Activated B cell treated with CpG ODN at 0.5 μM for 24 hours (primary cell): ENCODE measurements at places on chromosomes 3 and 15.

- no peak for DNase-seq
- no peak overlapping the region for H3K4me3 ChIP-seq
- no peaks in the 10 kb centered on the region for H3K4me1 ChIP-seq
- peaks cover 4% of the 10 kb centered on the region for H3K27me3 ChIP-seq
Measured at GRCh38 chr3:55824406-55824805, 337.3 kb upstream of the WNT5A start.

GRCh38 chr3:159818997-159819500 is 169.6 kb upstream of the IL12A start:
- H3K27ac ChIP-seq, result no peak overlapping the region
- DNase-seq, result no peak
- peaks cover 3% of the 10 kb centered on the region for H3K27me3 ChIP-seq

GRCh38 chr15:42066764-42067415 is 27.5 kb downstream of the PLA2G4D start:
- no peaks in the 10 kb centered on the region for H3K4me1 ChIP-seq
- peaks cover 23% of the 10 kb centered on the region for H3K27me3 ChIP-seq
- no peak overlapping the region for H3K4me3 ChIP-seq
- H3K27ac ChIP-seq, result no peak overlapping the region
- H3K36me3 ChIP-seq, result no peaks in the 10 kb centered on the region

DNA sequence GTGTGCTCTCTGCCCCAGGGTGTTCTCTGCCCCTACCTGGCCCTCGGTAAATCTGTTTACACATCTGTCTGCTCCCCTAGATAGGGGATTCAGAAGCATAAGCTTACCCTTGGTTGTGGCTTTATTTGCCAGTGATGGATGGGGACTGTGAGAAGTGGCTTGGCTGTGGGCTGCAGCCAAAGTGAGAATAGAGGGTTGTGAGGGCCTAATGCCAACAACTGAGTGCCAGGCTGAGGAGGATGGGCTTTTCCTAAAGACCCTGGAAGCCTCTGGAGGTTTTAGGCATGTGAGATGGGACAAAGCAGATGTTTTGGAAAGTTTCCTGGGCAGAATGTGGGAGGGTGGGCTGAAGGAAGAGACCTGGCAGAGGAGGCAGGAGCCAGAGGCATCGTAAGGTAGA is 15.4 kb upstream of the APEH start:
- H3K27ac ChIP-seq, result no peak overlapping the region
- no peaks in the 10 kb centered on the region for H3K36me3 ChIP-seq
- no peak for DNase-seq
- H3K27me3 ChIP-seq, result no peaks in the 10 kb centered on the region

- H3K4me1 ChIP-seq, result no peaks in the 10 kb centered on the region
- no peak overlapping the region for H3K27ac ChIP-seq
- H3K27me3 ChIP-seq, result peaks cover 4% of the 10 kb centered on the region
Measured at GRCh38 chr3:190016966-190017365, 103.7 kb downstream of the P3H2 start.

DNA sequence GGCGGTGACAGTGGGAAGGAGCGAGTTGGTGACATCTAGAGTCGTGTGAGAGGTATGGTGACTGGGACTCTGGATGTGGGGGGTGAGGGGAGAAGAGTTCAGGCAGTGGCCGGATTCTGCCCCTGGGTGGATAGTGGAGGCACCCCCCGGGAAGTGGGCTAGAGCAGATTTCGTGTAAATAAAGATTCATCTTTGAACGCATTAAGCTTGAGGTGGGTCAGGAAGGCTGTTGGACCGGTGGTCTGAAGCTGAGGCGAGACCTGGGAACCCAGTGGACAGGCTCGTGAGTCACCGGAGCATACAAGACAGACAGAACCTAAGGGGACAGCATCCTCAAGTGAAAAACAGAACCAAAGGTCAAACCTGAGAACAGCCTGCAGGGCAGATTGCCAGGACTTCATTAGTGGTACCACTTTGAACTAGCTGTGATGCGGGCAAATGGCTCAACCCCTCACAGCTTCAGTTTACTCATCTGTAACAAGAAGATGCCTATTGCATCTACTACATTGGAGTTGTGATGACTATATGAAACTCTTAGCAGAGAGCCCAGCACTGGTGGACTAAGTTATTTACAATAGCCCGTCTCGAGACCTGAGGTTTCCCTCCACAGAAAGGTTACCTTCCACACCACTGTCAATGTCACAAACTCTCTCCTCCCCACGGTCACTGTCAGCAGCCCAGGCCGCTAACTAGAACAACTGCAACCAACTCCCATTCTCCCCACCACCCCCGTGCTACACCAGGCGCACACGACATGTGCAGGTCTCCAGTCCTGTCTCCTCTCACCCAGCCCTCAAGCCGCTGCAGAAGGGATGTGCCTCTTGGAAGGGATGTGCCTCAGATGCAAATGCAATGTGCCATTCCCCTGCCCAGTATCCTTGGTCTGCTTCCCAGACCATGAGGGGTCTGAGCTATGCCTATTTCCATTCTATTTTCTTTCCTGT is 901 bp upstream of the CLN6 start:
- peaks cover 41% of the 10 kb centered on the region for H3K4me1 ChIP-seq
- H3K4me3 ChIP-seq, result peak overlapping the region; percentile 92
- DNase-seq, result no peak
- peaks cover 3% of the 10 kb centered on the region for H3K36me3 ChIP-seq
- peak overlapping the region; percentile 89 for H3K27ac ChIP-seq

DNA sequence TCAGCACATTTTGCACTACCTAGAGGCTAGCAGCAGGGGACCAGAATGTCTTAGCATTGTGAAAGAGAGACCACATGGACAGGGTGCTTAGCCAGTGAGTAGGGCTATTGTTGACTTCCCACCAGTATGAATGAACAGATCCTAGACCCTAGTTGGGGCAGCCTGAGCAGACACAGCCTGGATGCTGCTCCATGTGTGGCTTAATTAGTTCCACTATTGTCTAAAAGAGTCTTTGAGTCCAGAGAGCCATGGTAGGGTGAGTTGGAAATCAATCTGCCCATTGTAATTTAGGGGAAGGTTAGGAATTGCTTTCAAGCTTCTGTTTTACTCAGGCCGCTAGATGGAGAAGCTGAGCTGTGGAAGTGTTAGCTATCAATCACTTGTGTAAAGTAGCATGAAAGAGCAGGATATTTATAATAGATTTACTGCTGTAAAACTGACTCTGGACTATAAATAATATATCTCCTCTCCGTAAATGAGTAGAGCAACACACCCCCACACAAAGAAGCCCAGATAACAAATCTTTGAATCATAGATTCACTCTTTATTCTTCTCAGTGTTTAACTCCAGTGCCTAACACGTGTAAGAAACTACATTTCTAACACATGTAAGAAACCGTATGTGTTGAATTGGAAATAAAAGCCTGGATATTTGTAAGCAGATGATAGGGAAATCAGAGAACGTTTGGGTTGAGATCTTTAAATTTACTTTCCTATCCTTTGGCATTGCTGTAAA is 4.1 kb upstream of the GCSAM start:
- H3K36me3 ChIP-seq, result peaks cover 2% of the 10 kb centered on the region
- H3K4me3 ChIP-seq, result peak overlapping the region; percentile 42
- DNase-seq, result no peak

DNA sequence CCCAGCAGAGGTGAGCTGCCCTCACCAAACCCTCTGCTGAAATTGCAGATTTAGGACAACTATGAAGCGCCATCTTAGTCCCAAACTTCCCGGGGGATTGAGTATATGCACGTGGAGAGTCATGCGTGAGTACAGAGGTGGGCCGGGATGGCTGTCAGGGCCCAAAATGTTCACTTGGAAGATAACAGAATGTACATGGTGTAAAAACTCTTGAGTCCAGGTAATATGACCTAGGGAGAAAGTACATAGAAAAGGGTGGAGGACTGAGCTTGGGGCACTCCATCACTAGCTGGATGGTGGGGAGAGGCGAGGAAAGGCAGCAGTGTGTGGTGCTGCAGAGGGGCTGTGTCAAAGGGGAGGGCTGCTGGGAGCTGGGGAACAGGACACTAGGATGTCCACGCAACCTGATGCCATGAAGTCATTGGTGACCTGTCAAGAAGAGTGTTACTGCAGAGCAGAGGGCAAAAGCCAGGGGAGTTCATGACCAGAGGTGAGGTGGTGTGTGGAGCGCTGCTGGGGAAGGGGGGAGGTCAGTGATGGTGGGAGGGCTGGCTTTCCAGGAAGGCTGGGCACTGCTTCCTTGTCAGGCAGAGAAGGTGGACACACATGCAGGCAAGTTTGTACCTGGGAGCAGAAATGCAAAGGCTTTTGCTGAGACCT is 236.2 kb upstream of the LYSMD4 start:
- H3K4me1 ChIP-seq, result no peaks in the 10 kb centered on the region
- no peak for DNase-seq
- H3K36me3 ChIP-seq, result no peaks in the 10 kb centered on the region
- no peak overlapping the region for H3K27ac ChIP-seq
- no peak overlapping the region for H3K4me3 ChIP-seq

DNA sequence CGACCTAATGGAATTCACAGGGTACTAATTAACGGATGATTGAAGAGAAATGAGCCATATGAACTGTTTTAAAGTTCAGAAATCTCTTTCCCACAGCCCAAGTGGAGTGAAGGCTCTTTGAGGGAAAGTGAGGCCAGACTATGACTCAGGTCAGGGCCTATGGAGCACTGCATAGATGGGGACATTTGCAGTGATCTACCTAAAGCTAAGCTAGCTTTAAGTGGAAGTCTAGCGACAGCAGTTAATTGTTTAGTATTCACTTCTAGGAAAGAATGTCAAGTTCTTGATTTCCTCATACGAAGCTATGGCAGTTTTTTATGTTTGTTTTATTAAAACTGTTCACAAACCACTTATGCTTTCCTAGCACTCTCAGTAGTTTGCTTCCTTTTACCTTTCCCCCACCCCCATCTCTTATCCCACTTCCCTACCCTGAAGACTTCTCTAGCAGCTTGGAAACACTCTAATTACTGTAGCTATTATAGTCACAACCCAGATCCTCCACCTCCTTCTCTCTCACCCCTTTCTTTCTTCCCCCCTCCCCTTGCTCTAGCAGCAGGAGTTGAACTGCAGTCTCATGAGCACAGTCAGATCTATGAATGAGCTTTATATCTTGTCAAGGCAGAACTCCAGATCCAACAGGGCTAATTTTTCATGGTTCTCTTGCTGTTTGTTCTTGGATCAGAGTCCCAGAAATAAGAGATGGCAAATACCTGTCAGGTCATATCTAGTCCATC is 6.2 kb downstream of the ZNF609 start:
- no peak overlapping the region for H3K4me3 ChIP-seq
- H3K27ac ChIP-seq, result no peak overlapping the region
- H3K4me1 ChIP-seq, result peaks cover 44% of the 10 kb centered on the region

DNA sequence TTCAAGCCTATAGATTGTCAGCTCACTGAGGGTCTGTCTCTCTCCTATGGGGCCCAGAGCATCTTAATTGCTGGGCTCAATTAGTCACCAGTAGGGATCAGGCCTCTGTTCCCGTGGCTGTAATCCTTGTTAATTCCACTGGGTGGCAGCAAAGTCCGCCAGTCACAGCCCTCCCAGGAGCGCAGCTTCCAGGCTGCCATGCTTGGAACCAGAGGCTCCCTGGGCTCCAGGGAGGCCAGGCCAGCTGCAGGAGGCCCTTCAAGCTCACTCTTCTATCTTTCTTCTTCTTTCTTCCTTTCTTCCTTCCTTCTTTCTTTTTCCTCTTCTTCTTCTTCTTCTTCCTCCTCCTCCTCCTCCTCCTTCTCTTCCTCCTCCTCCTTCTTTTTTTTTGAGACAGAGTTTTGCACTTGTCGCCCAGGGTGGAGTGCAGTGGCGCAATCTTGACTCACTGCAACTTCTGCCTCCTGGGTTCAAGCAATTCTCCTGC is 14.4 kb downstream of the RNU5B-1 start:
- DNase-seq, result peak; percentile 56
- no peaks in the 10 kb centered on the region for H3K36me3 ChIP-seq
- H3K27me3 ChIP-seq, result peaks cover 23% of the 10 kb centered on the region

- no peaks in the 10 kb centered on the region for H3K36me3 ChIP-seq
Measured at GRCh38 chr3:14925729-14926591, 21.4 kb upstream of the NR2C2 start.

- DNase-seq, result no peak
Measured at GRCh38 chr3:127408022-127408683, 120.3 kb upstream of the PRR20G start.

DNA sequence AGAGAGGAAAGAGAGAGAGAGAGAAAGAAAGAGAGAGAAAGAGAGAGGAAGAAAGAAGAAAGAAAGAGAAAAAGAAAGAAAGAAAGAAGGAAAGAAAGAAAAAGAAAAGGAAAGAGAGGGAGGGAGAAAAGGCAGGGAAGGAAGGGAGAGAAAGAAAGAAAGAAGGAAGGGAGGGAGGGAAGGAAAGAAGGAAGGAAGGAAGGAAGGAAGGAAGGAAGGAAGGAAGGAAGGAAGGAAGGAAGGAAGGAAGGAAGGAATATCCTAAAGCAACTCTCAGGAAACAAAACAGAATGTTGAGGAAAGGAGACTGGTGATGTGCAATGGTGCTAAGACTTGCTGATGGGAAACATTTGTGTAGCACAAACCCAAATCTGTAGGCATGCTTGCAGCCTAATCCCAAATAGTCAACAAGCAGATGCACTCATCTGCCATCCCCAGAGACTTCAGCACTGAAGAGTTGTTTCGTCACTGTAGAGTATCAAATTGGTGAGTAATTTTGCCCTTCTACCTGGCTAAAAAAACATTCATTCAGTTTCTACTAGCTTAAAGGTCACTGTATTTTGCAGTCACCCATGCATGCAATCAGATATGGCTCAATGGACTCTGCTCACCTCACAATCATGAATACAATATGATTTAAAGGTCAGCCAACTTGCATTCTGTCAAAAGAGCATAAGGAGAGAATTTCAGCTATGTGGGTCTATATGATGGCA is 480.3 kb downstream of the FGF12 start:
- H3K27me3 ChIP-seq, result no peaks in the 10 kb centered on the region
- H3K4me1 ChIP-seq, result no peaks in the 10 kb centered on the region
- no peak overlapping the region for H3K4me3 ChIP-seq

DNA sequence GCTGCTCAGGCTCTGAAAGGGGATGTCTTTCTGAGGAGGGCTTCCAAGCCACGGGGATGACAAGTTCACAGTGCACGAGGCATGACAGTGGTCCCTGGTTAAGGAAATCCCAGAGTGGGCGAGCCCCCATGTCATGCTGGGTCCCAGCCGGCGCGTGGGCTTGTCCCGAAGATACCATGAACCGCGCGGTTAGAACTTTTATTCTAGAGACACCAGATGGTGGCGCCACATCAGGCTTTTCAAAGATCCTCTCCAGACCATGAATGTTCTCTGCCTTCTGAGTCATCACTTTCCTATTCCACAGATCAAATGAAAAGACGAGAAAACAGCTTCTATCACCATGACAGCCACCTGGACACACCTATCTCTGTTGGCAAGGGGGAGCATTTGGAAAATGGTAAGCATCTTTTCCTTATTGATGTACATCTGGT is 227.8 kb upstream of the LYSMD4 start:
- H3K4me1 ChIP-seq, result no peaks in the 10 kb centered on the region
- no peak for DNase-seq
- peaks cover 14% of the 10 kb centered on the region for H3K27me3 ChIP-seq
- no peaks in the 10 kb centered on the region for H3K36me3 ChIP-seq
- H3K4me3 ChIP-seq, result no peak overlapping the region

GRCh38 chr15:53917109-53917508 is 61.1 kb upstream of the UNC13C start:
- no peak for DNase-seq
- no peaks in the 10 kb centered on the region for H3K36me3 ChIP-seq
- H3K27me3 ChIP-seq, result no peaks in the 10 kb centered on the region
- no peak overlapping the region for H3K27ac ChIP-seq
- H3K4me3 ChIP-seq, result no peak overlapping the region
- no peaks in the 10 kb centered on the region for H3K4me1 ChIP-seq

GRCh38 chr3:71584394-71585011 is 975 bp upstream of the FOXP1 start:
- H3K4me3 ChIP-seq, result peak overlapping the region; percentile 91
- H3K27me3 ChIP-seq, result no peaks in the 10 kb centered on the region
- DNase-seq, result no peak
- H3K27ac ChIP-seq, result peak overlapping the region; percentile 89
- peaks cover 48% of the 10 kb centered on the region for H3K4me1 ChIP-seq

GRCh38 chr3:95210878-95211277 is 1148.0 kb downstream of the NSUN3 start:
- no peaks in the 10 kb centered on the region for H3K27me3 ChIP-seq
- no peak overlapping the region for H3K4me3 ChIP-seq
- H3K4me1 ChIP-seq, result no peaks in the 10 kb centered on the region
- DNase-seq, result no peak
